ENCODE measurements at places on chromosomes 5 and 9.

- DNase-seq: no peak
Observed at GRCh38 chr5:103362211-103362610, 103.6 kb downstream of the MACIR start.

- no peak for DNase-seq
Observed at GRCh38 chr5:126178521-126178920, 244.7 kb upstream of the GRAMD2B start.

- no peak for DNase-seq
Observed at GRCh38 chr5:176673651-176674583, 26.6 kb downstream of the TSPAN17 start.

GRCh38 chr5:57028161-57028560 lies 76.2 kb upstream of the MIER3 start:
- DNase-seq: no peak

- no peak for DNase-seq
Observed at GRCh38 chr5:130136300-130136699, 232.0 kb downstream of the CHSY3 start.

All from mesendoderm (in vitro differentiated cells).